ENCODE measurements at places on chromosomes 6 and 20. TPM values are rescaled to one million over a fixed set of nuclear protein-coding genes. Genes with fewer than 3 reads are reported as not detected.
A peak's percentile ranks its signal among the peaks of the same experiment; 100 is the strongest.

SLC22A7 gene
- not detected for polyA plus RNA-seq

EPHA7 gene
- polyA plus RNA-seq: 0.92 TPM

HLA-DOA gene
- 2.1 TPM for polyA plus RNA-seq

DNA sequence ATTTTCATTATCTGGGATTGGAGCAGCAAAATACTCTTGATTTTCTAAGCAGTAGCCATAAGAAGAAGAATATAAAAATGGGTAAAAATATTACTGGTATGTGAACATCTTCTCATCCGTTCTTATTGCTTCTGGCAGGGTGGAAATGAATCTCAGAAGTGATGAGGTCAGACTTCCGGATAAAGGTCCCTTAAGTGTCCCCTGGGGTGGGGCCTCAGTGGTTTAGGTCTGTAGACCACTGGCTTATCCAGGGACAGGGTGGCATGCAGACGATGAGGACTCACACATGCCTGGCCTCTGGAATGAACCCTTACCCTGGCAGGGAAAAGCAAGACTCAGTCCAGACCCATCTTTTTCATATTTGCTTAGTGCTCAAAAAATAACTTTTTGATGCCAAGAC, 143.3 kb downstream of the UST start:
- H3K27me3 ChIP-seq: no peaks in the 10 kb centered on the region
- H3K4me1 ChIP-seq: no peaks in the 10 kb centered on the region
- no peak overlapping the region for H3K27ac ChIP-seq
- H3K4me3 ChIP-seq: no peak overlapping the region

- H3K27ac ChIP-seq: no peak overlapping the region
- no peak for DNase-seq
- no peak overlapping the region for H3K4me3 ChIP-seq
- no peaks in the 10 kb centered on the region for H3K36me3 ChIP-seq
Observed at GRCh38 chr20:32181606-32182005, 25.9 kb downstream of the PLAGL2 start.

- DNase-seq: no peak
- no peaks in the 10 kb centered on the region for H3K27me3 ChIP-seq
- no peak overlapping the region for H3K27ac ChIP-seq
- no peak overlapping the region for H3K4me3 ChIP-seq
Observed at GRCh38 chr6:5534643-5535042, 273.3 kb downstream of the FARS2 start.

- DNase-seq: no peak
- no peaks in the 10 kb centered on the region for H3K4me1 ChIP-seq
- no peaks in the 10 kb centered on the region for H3K27me3 ChIP-seq
- H3K36me3 ChIP-seq: no peaks in the 10 kb centered on the region
- H3K27ac ChIP-seq: no peak overlapping the region
Observed at GRCh38 chr6:56022678-56023077, 147.3 kb upstream of the BMP5 start.

DNA sequence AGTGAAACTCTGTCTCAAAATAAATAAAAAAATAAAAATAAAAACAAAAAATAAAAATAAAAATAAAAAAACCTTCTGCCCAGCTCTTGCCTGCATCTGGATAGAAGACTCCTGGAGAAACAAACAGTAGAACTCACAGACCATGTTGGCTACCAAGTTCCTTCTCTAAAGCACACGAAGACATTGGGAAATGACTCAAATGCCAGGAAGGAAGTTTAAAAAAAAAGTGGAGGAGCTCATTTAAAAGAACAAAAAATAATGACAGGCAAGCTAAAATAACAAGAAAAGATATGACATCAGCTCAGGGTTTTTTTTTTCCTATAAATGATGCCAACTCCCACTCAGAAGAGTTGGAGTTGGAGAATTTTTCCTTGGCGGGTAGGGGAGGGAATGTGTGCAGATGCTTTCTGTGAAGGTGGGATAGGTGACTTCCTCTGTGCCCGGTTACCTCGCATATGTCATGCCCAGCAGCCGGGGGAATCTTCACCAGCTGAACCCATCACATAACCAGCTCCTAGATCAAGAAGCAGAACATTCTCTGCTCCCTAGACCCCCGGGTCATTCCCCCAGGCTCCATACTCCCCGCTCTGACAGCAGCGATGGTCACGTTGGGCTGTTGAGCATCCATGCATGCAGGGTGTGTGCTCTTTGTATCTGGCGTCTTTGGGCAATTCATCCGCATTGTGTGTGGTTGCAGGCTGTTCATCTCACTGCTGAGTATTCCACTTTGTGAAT, 17.3 kb upstream of the CD93 start:
- H3K27ac ChIP-seq: peak overlapping the region; percentile 35
- peaks cover 15% of the 10 kb centered on the region for H3K4me1 ChIP-seq
- no peak for DNase-seq
- H3K4me3 ChIP-seq: no peak overlapping the region

DNA sequence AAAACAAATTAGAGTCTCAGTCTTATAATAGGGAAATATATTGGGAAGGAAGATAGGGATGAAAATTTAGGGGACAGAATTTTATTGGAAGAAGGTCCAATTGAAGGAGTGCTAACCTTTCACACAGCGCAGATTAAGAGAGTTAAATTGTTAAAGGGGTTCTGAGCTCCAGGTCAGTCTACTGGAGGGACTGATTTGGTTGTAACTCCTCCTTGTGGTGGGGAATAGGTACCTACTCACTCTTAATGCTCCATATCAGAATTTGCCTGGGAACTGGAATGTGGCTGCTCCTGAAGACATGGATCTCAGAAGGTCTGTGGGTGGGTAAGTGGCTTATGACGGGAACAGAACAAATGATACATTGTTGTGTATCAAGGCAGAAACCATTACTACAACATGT, 143.5 kb downstream of the FLRT3 start:
- no peaks in the 10 kb centered on the region for H3K27me3 ChIP-seq
- H3K36me3 ChIP-seq: no peaks in the 10 kb centered on the region
- no peak overlapping the region for H3K27ac ChIP-seq
- DNase-seq: no peak
- H3K4me1 ChIP-seq: peaks cover 9% of the 10 kb centered on the region

- no peak for DNase-seq
- H3K4me3 ChIP-seq: no peak overlapping the region
- H3K36me3 ChIP-seq: peaks cover 4% of the 10 kb centered on the region
- H3K27me3 ChIP-seq: no peaks in the 10 kb centered on the region
- no peaks in the 10 kb centered on the region for H3K4me1 ChIP-seq
- H3K27ac ChIP-seq: peak overlapping the region; percentile 8
Observed at GRCh38 chr20:63751471-63752271, 12.1 kb downstream of the SLC2A4RG start.

DNA sequence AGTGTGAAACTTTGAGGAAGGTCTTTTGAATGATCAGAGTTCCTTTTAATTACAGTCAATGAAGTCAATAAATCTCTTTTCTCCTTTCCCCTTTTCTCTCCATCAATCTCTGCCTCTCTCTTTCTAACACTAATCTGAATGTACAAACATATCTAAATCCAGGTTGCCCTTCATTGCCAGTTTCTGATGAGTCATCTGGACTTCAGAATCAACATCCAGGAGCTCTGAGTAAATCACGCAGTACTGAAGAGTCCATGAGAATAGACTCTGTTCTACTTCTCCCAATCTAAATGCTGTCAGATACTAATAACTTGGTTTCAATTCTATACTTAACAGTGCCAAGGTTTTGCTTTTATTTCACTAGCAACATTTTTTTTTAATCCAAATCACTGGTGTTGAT, 238.7 kb upstream of the THEMIS start:
- H3K27ac ChIP-seq: no peak overlapping the region
- H3K36me3 ChIP-seq: no peaks in the 10 kb centered on the region
- no peak overlapping the region for H3K4me3 ChIP-seq
- peak; percentile 12 for DNase-seq
- H3K27me3 ChIP-seq: no peaks in the 10 kb centered on the region
- H3K4me1 ChIP-seq: peaks cover 2% of the 10 kb centered on the region

DNA sequence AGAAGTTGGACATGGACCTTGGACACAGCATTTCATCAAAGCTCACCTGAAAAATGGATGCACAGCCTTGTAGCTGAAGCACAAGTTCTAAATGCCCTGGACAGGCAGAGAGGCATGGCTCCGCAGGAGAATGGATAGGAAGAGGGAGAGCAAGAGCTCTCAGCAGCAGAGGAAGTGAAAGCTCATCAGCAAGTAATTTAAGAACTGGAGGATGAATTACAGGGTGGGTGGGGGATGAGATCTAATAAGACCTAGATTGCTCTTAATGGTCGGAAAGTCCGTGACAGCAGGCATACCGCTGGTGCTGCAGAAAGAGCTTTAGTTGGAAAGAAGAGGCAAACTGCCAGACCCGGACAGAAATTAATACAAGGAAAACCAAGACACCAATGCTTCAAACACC, 37.3 kb upstream of the SAYSD1 start:
- no peaks in the 10 kb centered on the region for H3K36me3 ChIP-seq
- no peak overlapping the region for H3K4me3 ChIP-seq
- no peaks in the 10 kb centered on the region for H3K4me1 ChIP-seq
- no peak overlapping the region for H3K27ac ChIP-seq
- DNase-seq: no peak

DNA sequence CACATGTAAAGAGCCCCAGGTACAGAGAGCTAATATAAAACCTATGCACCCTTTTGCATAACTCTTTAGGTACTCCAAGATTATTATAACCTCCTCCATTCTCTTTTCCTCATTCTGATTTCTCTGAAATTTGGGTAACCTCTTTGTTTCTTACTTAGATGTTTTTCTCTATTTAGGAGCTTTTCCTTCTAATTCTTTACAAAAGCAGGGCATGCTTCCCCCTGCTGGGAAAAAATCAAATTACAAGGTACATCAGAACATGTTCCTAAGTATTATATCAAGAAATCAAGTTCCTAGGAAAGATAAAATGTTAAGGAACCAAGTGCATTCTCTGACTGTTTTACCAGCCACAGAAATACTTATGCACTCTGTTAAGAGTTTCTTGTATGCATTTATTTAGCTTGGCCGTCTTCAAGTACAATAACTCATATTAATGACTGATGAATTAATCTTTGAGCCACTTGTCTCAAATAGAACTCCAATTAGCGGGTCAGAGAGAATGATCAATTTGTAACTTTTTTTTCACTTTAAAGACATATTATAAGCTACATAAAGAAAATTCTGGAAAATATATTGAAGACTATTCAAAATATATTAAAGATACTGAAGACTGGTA, 2.1 kb downstream of the KHDRBS2 start:
- H3K36me3 ChIP-seq: no peaks in the 10 kb centered on the region
- H3K4me3 ChIP-seq: no peak overlapping the region
- DNase-seq: no peak
- peaks cover 21% of the 10 kb centered on the region for H3K4me1 ChIP-seq
- H3K27me3 ChIP-seq: peaks cover 13% of the 10 kb centered on the region

- no peaks in the 10 kb centered on the region for H3K27me3 ChIP-seq
- no peak for DNase-seq
- H3K4me1 ChIP-seq: peaks cover 13% of the 10 kb centered on the region
- no peak overlapping the region for H3K27ac ChIP-seq
- H3K36me3 ChIP-seq: no peaks in the 10 kb centered on the region
- no peak overlapping the region for H3K4me3 ChIP-seq
Observed at GRCh38 chr6:75481936-75482593, 11.5 kb downstream of the FILIP1 start.

DNA sequence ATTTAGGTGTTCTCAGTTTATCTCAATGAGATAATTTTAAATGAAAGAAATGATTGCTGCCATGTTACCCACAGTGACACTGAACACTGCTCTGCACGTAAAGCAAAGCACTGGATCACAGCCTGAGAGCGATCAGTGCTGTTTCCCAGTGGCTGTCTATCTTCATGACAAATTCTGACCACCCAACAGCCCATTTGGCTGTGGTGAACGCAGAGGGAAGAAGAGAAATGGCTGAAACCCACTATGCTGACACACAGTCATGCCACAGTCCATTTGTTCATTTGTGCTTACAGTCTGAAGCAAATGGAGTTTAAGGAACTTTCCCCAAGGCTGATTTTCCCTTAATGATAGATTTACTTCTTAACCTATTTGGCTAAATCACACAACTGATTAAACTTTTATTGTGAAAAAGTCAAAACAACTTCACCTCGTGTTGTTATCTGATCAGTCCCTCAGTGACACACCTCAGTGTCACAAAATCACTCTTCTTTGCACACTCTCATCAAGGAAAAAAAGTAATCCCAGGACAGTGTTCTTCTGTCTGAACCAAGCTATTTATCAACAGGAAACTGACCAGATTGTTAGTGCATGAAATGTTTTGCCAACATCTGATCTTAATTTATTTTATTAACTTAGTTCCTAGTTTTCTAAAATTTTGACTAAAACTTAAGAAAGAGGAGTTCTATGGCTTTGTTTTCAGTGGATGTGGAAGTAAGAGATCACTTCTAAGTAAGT, 225.1 kb downstream of the TBX18 start:
- H3K36me3 ChIP-seq: no peaks in the 10 kb centered on the region
- no peak for DNase-seq
- H3K4me3 ChIP-seq: no peak overlapping the region
- H3K27me3 ChIP-seq: no peaks in the 10 kb centered on the region

DNA sequence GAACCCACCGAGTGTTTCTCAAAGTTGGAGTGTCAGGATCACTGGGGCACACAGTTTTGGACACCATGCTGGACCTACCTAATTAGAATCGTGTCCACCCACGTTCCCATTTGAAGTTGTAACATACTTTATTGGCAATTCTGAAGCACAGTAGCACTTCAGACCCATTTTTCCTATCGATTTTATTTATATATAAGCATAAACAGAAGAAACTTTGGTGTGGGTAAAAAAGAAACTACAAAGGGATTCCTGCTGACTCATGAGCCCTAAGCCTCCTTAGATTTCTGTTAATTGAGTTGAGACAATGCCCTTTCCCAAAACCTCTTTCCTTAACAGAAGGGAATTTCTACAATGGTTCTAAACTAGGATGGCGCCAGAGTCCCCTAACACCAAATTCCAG, 398.0 kb downstream of the CDKAL1 start:
- no peak for DNase-seq
- no peak overlapping the region for H3K27ac ChIP-seq
- H3K4me3 ChIP-seq: no peak overlapping the region
- H3K4me1 ChIP-seq: peaks cover 13% of the 10 kb centered on the region

DNA sequence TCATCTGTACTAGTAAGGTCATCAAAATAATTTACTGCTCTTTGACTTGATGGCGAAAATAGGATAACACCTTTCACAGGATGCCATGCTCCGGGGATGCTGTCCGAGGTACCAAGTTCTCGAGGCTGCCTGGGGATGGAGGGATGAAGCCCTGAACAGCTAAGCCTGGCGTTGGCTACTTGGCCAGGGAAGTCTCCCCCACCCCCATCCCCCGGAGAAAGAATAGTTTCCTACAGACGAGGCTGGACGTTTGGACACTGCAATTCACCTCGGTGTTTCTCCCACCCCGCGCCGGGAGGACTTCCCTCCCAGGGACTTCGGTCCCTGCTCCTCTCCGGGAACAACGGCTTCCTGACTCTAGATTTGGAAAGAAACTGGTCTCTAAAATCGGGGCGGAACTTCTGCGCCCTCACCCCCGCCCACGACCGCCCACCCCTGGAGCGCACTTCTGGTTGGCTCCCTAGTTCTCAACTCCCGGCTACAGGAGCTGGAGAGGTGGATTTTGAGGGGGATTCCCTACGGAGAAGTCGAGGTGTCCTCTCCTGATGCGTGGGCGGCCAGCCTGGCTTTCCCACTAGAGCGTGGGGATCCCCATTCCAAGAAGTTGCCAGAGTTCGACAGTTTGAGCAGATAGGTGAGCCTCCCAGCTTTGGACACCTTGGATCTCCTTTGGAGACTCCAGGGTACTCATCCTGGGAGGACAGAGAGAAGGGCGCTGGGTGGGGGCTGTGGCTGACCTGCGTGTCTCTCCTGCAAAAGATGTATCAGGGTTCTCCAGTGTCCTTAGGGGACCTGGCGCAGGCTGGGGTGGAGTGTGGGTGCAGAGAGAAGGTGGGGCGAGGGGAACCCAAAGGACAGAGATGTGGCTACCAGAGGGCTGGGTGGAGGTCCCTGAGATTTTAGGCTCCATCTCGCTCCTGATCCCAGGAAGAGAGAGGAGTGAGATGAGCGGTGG, 1.1 kb downstream of the PCSK2 start:
- H3K4me1 ChIP-seq: peaks cover 23% of the 10 kb centered on the region
- no peaks in the 10 kb centered on the region for H3K36me3 ChIP-seq
- no peak overlapping the region for H3K27ac ChIP-seq
- DNase-seq: no peak
- peaks cover 76% of the 10 kb centered on the region for H3K27me3 ChIP-seq

Data from stomach (tissue), 19 donors.